ENCODE measurements at places on chromosomes 2 and 18.

DNA sequence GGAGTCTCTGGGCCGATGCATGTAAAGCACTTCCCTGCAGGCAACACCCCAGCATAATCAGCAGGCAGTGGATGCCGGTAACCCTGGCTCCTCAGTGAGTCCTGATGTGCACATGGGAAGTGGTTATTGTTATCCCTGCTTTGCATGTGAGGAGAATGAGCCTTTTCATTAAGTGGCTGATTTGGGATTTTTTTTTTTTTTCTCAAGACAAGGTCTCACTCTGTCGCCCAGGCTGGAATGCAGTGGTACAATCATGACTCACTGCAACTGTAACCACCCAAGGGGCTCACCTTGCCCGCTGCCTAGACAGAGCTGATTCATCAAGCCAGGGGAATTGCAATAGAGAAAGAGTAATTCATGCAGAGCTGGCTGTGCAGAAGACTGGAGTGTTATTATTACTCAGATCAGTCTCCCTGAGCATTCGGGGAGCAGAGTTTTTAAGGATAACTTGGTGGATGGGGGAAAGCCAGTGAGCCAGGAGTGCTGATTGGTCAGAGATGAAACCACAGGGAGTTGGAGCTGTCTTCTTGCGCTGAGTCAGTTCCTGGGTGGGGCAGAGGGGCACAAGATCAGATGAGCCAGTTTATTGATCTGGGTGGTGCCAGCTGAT, 95.4 kb downstream of the SOCS6 start:
- no peak for DNase-seq

DNA sequence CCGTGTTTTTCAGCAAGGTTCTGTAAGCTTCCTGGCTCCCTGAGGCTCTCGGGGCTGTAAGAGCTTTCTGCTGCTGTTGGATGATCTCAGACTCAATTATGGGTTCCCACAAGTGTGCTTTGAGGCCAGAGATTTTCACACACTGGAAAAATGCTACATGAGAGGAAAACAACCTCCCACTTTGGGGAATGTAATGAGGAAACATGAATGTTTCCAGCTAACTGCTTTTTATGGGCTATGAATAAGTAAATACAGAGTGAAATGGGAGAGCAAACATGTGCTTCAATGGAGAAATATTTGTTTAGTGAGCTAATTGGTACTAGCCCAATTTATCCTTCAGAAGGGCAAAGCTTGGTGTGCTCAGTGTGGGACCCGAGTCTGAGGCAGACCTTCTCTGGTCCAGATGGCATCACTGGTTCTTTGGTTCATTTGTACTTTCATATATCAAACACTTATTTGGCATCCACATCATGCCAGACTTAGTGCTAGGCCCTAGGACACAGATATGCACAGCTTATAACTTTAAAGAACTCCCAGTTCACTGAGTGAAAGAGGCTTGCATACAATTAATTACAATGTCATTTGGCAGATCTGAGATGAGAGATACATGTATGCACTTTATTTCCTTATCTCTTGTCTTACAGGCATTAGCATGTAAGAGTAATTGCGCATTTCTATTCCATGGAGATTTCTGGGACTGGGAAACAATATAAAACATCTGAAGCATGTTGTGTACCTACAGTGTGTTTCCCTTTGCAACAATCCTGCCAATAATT, 248.8 kb downstream of the RDH14 start:
- peak; percentile 95 for DNase-seq

DNA sequence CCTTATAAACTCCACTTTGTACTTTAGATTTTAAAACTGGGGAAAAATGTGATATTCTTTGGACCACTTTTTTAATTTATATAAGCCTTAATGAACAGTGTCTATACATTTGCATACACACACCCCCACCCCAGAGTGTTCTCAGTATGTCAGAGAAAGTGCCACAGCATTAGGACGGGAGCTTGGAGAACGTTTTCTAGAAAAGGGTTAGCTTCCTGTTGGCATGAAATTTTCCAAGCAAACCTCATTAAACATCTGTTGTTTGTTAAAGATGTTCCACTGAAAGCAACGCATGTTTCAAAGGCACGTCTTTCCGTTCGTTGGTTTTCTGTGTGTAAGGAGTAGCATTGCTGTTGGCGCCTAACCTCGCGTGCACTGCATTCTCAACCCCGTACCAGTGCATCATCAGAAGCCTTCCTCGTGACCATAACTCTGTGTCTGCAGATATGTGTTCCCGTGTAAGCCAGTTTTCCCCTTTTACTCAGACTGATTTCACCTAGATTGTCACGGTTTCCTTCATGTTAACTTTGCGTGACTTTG, 228.5 kb downstream of the ALPK2 start:
- no peak for DNase-seq

DNA sequence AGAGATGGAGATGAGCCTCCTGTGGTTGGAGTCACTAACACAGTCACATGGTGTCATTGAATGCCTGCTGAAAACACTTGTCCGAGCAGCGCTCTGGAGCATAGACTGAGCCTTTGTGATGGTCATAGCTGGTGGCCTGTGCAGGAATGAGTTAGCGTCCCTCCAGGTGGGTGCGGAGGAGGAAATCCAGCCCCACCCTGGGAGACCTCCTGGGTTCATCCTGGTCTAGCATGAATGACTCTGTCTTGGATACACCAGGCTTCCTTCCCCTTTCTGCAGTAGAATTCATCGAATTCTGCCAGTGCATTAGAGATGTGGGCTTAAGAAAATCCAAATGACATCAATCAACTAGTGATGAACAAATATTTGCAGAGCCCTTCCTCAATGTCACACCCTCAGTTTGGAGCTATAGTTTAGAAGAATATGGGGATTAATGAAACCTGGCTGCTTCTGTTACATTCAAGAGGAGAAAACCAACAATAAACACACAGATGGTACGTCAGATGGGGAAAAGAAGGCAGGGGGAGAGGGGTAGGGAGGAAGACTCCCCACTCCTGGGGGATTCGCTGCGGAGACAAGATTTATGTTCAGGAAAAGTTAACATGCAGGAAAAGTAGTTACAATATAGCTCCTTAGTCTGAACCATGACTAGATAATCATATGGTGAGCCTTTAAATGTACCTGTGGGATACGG, 136.7 kb downstream of the DDX1 start:
- DNase-seq = no peak

GRCh38 chr2:166282154-166282553, 93.6 kb downstream of the SCN9A start:
- no peak for DNase-seq

GRCh38 chr2:65081232-65081685, 25.0 kb downstream of the CEP68 start:
- DNase-seq = no peak

GRCh38 chr18:12517142-12517825, 109.6 kb downstream of the PRELID3A start:
- DNase-seq = no peak

- DNase-seq = no peak
Observed at GRCh38 chr2:83851066-83851465, 608.0 kb downstream of the SUCLG1 start.

GRCh38 chr2:230821261-230821990, 43.3 kb upstream of the ITM2C start:
- DNase-seq = no peak

DNA sequence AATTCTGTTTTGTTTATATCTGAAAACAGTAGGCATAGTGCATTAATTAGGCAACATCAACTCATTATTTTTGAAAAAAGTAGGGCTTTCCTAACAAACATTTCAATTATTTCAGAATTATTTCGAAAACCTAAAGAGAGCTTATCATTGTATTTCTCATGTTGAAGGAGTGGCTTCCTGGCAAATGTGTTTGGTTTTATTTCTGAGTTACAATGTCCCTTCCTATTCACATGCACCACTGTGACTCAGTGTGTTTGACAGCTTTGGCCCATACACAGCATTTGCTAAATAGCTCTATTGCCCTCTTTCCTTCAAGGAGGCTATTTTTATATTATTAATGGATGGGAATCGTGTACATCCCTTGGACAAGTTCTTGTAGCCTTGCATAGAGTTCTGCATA, 205.9 kb downstream of the PTGR3 start:
- DNase-seq = no peak

- DNase-seq = no peak
Observed at GRCh38 chr2:69007169-69007568, 5.8 kb upstream of the ANTXR1 start.

DNA sequence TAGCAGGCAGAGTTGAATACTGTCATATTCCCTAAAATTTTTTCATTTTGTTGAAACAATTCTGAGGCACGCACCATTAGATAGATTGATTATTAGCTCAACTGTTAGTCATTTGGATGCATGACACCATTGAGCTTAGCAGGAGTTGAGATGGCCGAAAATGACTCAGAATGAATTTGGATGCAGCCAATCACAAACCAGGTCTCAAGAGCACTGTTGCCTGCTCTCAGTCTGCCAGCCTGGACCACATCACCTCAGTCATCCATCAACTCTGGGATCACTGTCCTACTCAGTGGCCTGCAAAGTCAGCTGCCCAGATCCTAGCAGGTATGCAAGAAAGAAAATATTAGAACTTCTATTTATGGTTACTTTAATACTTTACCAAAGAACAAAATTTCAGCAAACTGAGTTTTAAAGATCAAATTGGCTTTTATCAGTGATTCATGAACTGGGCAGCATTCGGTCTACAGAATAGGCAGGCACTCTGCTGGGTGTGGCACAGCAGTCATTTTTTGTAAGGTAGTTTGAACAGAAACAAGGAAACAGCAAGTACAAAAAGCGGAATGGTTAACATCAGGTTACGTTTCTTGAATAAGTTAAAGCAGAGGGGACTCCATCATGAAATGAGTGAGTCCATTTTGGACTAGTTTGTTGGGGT, 152.7 kb upstream of the ARHGAP28 start:
- DNase-seq = no peak

DNA sequence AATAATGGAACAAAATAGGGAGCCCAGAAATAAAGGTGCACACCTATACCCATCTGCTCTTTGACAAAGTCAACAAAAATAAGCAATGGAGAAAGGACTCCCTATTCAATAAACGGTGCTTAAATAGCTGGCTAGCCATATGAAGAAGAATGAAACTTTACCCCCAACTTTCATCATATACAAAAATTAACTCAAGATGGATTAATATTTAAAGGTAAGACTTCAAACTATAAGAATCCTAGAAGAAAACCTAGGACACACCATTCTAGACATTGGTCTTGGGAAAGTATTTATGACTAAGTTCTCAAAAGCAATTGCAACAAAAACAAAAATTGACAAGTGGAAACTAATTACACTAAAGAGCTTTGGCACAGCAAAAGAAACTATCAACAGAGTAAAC, 139.1 kb downstream of the DNAH7 start:
- no peak for DNase-seq

DNA sequence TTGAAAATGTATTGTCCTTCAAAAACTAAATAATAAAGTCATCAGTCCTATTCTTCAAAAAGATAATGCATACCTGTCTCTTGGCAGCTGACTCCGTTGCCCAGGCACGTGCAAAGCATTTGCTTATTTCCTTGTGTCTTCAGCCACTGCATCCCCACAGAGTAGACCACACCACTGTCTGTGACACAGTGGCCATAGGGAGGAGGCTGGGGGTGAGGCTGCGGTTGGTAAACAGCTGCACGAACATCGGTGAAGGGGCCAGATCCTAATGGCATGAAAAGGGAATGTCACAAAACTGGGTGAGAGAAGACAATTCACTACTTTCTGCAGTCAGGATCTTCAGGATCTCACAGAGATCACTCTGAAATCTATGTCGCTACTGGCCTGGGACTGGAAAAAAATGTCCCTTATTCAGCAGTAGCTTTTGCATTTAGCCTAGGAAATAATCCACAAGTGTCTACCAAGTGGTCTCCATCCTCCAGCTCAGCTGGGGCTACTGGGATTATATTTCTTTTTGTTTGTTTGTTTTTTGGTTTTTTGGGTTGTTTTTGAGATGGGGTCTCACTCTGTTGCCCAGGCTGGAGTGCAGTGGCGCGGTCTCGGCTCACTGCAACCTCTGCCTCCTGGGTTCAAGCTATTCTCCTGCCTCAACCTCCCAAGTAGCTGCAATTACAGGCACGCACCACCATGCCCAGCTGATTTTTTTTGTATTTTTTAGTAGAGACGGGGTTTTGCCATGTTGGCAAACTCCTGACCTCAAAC, 10.7 kb downstream of the FN1 start:
- no peak for DNase-seq

GRCh38 chr2:177474998-177475397, 82.4 kb downstream of the AGPS start:
- no peak for DNase-seq

- DNase-seq = no peak
Observed at GRCh38 chr2:2762913-2763312, 431.8 kb upstream of the MYT1L start.

DNA sequence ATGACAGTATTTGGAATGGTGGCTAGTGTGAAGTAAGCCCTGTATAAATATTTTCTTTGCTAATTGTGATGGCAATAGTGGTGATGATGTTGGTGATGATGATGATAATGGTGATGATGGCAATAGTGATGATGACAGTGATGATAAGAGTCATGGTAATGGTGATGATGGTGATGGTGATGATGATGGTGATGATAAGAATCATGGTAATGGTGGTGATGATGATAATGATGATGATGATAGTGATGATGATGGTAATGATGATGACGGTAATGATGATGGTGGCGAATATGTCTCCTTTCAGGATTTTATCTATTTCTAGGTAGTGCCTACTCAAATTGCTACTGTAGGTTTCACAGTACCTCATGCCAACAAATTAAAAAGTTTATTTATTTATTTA, 205.4 kb downstream of the GALR1 start:
- DNase-seq = no peak

DNA sequence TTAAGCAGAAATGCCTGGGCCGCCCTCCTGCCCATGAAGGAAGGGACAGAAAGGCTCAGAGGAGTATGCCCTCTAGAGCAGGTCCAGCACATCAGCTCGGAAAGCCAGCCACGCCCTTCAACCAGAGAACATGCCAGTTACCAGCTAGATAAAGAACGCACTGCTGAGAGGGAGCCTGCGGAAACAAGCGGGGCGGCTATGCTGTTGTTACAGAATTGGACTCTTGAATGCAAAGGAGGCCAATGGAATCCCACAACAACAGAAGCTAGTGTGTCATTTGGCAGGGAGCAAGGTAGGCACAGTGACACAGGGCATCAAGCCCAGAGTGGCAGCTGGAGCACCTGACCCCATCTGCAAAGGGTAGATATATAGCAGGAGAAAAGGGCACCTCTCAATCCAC, 242.9 kb upstream of the ID2 start:
- DNase-seq = peak; percentile 83

GRCh38 chr2:238987352-238987981, 139.6 kb downstream of the TWIST2 start:
- no peak for DNase-seq

DNA sequence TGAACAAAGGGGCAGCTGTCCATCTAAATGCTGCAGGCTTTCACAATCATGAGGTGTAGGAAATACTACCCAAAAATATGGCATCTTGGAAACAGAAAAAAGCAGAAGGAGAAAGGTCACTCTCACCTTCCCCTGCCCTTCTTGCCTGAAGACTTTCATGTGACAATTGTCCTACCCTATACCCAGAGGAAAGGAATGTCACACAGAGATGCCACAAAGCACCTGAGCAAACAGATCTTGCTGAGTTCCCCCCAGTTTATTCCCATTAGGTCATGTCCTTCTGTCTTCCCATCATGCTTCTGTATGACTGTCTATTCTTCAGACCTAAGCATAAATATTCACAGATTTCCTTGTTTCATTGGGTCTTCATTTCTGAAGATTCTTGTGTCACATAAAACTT, 116.6 kb upstream of the MSH6 start:
- DNase-seq = no peak

GRCh38 chr2:99670768-99671734, 181.2 kb upstream of the REV1 start:
- no peak for DNase-seq

Data from NCI-H2029 treated with DMSO at 0.1 percent for 48 hours (cell line).